ENCODE measurements at places on chromosomes 13 and 19.
A peak's percentile ranks its signal among the peaks of the same experiment; 100 is the strongest.

GRCh38 chr13:52922961-52923360 lies 74.5 kb upstream of the PCDH8 start:
- no peak for DNase-seq

DNA sequence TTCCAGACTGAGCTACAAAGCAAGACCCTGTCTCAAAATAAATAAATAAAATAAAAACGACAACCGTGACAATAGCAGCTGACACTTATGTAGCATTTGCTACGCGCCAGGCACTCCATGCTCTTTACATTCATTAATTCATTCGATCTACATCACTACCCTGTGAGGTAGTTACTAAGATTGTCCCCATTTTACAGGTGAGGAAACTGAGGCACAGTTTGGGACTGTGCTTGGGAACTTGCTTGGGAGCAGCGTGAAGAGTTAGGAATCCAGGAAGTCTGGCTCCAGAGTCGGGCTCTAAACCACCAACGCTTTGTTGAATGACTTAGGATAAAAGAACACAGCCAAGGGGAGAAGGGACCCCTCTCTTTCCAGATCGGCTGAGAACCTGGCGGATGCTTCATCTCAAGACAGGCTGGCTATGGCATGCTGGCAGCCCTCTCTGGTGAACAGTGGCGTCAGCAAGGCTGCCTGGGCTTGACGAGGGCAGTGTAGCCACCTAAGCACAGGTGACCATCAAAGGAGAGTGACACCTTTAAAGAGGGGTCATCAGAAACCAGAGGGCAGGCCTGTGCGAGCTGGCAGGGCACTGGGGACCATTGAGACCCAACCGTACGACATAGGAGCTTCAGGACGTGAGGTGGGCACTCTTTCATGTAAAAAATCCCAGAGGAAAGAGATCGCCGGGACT lies 591 bp downstream of the DOHH start:
- peak; percentile 30 for DNase-seq

- DNase-seq, result no peak
These were observed 1000.6 kb downstream of the OLFM4 start for GRCh38 chr13:54029226-54029625.

- no peak for DNase-seq
These were observed 29.3 kb upstream of the RFXAP start for GRCh38 chr13:36789730-36790129.
